ENCODE measurements at places on chromosomes 11 and 22. TPM values are rescaled to one million over a fixed set of nuclear protein-coding genes. Genes with fewer than 3 reads are reported as not detected.

The HEPN1 gene
- not detected for total RNA-seq

The KDELR3 gene
- total RNA-seq: 125 TPM

The CCDC157 gene
- total RNA-seq: 2.6 TPM

The FGF3 gene
- total RNA-seq: not detected

The DMC1 gene
- 2.3 TPM for total RNA-seq

The NAALAD2 gene
- 1.9 TPM for total RNA-seq

The FAM118A gene
- 20.7 TPM for total RNA-seq

The OR5A1 gene
- total RNA-seq: not detected

The PRR33 gene
- total RNA-seq: not detected

The SPON1 gene
- total RNA-seq: 0.43 TPM

The GLB1L2 gene
- not detected for total RNA-seq

The CD248 gene
- total RNA-seq: 85.1 TPM

The CARD16 gene
- total RNA-seq: 30.7 TPM

The SCGB2A2 gene
- total RNA-seq: not detected

The KCNJ11 gene
- not detected for total RNA-seq

The HBB gene
- total RNA-seq: not detected

The PLEKHA7 gene
- 0.64 TPM for total RNA-seq

The MRGPRE gene
- total RNA-seq: not detected

The FGF4 gene
- not detected for total RNA-seq

The MS4A12 gene
- total RNA-seq: not detected

The TEX12 gene
- 0.32 TPM for total RNA-seq

The TTLL8 gene
- not detected for total RNA-seq

The SEC14L6 gene
- not detected for total RNA-seq

The PNPLA5 gene
- total RNA-seq: not detected

The GPR83 gene
- under 0.01 TPM for total RNA-seq

The TRIM48 gene
- not detected for total RNA-seq

The OR51E2 gene
- total RNA-seq: 1.9 TPM

The ANKK1 gene
- not detected for total RNA-seq

The MMP3 gene
- total RNA-seq: 39.7 TPM

The ALDH3B1 gene
- 27.1 TPM for total RNA-seq
